ENCODE measurements at places on chromosomes 6 and 20.
A peak's percentile ranks its signal among the peaks of the same experiment; 100 is the strongest.

DNA sequence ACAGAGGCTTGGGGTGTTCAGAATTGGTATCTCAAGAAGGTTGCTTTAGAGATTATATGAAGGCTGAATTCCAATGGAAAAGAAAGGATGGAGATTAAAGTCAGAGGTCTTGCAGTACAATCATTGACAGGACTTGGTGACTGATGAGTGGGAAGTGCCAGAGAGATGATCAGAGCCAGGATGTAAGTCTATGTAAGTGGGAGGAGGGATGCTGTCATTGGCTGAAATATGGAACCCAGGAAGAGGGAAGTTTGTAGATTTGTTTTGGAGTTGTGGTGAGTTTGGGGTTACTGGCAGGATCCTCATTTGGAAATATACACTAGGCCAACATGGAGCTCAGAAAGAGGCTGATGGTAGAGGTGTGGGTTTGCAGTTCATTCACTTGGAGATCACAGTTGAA lies 23.8 kb upstream of the TNFAIP3 start:
- DNase-seq: no peak

- no peak for DNase-seq
These were observed 52.1 kb upstream of the BHLHE23 start for GRCh38 chr20:63058696-63059335.

- DNase-seq: no peak
These were observed 140.9 kb downstream of the THBS2 start for GRCh38 chr6:169112483-169113320.

DNA sequence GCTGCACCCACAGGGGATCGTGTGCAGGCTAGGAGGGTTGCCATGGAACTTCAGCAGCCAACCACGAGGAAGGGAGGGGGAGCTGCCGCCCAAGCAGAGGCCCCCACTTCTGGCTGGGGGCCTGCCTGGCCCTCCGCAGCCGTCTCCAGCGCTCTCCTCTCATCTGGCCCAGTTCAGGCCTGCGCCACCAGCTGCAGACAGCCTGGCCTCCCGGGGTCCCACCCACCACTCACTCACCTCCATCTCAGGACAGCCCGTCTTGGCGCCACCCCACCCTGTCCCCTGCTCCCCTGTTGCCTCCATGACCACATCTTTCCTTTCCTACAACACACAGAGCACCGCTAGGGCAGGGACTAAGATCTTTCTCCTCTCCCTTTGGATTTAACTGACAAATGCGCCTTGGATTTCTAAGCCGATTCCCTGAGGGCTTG lies 98.7 kb downstream of the ANKRD60 start:
- no peak for DNase-seq

GRCh38 chr6:79081663-79082062 lies 3.6 kb upstream of the PHIP start:
- no peak for DNase-seq

DNA sequence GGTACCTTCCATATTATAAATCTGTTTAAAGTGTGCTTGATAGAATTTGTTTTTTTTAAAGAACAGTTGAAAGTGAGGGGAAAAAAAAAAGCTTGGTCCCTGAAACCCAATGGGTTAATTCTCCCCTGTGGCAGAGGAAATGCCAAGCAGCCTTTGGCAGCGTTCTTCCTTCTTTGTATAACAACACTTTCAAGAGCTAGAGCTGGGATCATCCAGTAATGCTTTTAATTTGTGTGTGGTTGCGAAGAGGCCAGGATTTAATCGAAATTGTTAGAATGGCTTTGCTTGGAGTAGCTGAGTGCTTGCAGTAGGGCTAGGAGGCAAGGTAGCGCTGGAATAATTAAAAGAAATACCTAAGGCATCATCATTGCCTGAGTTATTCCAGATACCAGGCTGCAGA lies 692.0 kb downstream of the DHX35 start:
- DNase-seq: no peak

- no peak for DNase-seq
These were observed 568.4 kb upstream of the MAP3K7 start for GRCh38 chr6:91155129-91155785.

DNA sequence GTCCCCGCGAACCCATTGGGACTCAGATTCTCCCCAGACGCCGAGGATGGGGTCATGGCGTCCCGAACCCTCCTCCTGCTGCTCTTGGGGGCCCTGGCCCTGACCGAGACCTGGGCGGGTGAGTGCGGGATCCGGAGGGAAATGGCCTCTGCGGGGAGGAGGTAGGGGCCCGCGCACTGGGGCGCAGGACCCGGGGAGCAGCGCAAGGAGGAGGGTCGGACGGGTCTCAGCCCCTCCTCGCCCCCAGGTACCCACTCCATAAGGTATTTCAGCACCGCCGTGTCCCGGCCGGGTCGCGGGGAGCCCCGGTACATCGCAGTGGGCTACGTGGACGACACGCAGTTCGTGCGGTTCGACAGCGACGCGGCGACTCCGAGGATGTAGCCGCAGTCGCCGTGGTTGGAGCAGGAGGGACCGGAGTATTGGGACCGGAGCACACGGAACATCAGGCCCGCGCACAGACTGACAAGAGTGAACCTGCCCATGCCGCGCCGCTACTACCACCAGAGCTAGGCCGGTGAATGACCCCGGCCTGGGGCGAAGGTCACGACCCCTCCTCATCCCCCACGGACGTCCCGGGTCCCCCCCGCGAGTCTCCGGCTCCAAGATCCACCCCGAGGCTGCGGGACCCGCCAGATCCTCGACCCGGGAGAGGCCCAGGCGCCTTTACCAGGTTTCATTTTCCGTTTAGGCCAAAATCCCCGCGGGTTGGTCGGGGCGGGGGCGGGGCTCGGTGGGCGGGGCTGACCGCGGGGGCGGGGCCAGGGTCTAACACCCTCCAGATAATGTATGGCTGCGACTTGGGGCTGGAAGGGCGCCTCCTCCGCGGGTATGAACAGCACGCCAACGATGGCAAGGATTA lies 15.7 kb upstream of the HLA-A start:
- peak; percentile 53 for DNase-seq

GRCh38 chr6:5285081-5285480 lies 23.8 kb downstream of the FARS2 start:
- DNase-seq: no peak

GRCh38 chr6:98498144-98498775 lies 336.1 kb upstream of the POU3F2 start:
- no peak for DNase-seq

- DNase-seq: no peak
These were observed 174.8 kb downstream of the SASH1 start for GRCh38 chr6:148517470-148517869.

- no peak for DNase-seq
These were observed 382.5 kb downstream of the EPHA7 start for GRCh38 chr6:93036835-93037234.

DNA sequence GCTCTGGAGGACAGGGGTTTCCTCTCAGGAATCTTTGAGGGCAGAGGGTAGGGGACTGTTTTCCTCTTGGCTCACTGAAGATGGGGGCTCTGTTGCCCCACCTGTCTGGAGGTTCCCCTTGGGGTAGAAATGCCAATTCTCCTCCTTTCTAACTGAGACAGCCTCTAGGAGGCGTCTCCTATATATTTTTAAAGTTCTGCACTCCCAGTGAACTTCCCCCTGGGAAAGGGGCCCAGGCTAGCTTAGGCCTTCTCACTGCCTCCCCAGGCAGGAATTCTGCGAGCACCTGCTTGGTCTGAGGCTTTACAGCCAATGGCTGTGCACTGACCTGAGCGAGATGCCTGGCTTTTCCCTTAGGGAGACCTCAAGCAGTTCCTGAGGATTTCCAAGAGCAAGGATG lies 24.8 kb upstream of the SRF start:
- DNase-seq: no peak

DNA sequence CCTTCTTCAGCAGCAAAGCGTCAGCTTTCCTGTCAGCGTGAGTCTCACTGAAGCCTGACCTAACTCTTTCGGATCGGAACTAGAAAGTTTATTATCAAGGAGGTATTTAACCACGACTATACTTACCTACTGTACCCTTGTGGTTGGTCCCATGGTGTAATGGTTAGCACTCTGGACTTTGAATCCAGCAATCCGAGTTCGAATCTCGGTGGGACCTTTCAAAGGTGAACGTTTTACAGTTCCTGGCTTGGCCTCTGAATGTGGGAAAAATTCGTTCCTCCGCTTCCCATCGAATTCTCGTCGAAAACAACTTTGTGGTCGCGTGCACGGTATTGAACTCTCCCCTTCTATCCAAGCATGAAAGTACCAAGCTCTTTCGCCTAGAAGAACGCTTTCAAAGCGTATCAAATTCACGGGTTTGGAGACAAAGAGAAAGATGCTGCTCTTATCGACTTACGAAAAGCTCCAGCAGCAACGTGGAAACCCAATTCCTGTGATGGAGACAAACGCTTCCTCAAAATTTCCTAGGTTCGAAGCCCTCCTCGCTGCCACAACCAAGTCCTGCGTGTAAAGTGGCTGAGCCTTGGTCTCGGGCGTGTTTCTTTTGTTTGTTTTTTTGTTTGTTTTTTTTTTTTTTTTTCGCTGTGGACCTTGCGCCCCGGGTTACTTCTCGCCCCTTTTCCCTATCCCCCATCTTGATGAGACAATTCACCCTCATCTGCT lies 63.7 kb downstream of the GPX5 start:
- DNase-seq: peak; percentile 59

All from stimulated activated CD4-positive, alpha-beta T cell treated with anti-CD3 and anti-CD28 coated beads, Interleukin-2, amount 100 ng/mL, for 48 hours (primary cell).